ENCODE measurements at places on chromosomes 4 and X.

- no peak for DNase-seq
Measured at GRCh38 chrX:49960061-49960460, 37.7 kb downstream of the CLCN5 start.

GRCh38 chrX:71542825-71543224, 9.9 kb downstream of the OGT start:
- no peak for DNase-seq

DNA sequence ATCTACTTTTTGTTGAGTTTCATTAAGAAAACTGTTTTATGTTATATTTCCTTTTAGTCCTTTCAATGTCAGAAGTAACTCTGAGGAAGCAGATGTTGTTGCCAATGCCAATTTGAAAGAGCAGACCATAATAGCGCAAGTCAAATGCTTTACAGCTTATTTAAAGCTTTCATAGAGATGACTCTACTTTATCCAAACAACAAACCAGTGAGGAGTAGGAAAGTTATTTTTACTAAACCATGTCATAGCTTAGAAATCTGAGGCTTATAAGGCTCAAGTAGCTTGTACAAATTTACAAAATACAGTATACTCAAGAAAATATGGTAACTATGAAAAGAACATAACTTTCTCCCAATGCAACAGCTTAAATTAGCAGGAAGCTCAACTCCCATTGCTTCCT, 40.1 kb upstream of the SPOCK3 start:
- no peak for DNase-seq

DNA sequence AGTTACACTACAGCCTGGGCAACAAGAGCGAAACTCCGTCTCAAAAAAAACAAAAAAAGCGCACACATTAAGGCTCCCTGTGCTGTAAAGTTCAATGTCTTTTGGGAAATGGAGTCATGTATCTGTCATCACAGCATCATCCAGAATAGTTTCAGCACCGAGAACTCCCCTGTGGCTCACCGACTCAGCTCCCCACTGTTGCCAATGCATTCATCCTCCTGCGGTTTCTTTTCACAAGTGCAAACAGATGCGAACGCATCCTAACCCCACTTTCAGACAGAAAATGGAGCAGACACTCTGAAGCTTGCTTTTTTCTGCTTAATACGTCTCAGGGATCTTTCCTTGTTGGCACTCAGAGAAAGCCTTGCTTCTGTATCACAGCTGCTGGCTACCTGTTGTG, 13.8 kb upstream of the SH3TC1 start:
- no peak for DNase-seq

DNA sequence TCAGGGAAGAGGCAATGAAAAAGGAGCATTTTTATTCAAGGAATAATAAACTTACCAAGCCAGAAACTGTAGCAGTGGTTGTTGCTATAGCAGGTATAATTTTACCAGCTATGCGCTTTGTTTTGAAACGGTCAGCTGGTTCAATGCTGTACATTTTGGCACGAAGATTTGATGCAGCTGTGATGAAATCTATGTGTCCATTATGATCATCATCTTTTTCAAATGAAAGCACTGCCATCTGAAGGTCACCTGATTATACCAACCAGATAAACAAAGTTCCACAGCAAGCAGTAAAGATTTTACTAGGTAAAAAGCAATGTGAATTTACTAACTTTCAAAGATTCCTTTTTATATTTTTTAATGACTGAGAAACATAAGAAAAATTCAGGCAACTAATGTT, 66.4 kb downstream of the STAP1 start:
- DNase-seq: no peak

DNA sequence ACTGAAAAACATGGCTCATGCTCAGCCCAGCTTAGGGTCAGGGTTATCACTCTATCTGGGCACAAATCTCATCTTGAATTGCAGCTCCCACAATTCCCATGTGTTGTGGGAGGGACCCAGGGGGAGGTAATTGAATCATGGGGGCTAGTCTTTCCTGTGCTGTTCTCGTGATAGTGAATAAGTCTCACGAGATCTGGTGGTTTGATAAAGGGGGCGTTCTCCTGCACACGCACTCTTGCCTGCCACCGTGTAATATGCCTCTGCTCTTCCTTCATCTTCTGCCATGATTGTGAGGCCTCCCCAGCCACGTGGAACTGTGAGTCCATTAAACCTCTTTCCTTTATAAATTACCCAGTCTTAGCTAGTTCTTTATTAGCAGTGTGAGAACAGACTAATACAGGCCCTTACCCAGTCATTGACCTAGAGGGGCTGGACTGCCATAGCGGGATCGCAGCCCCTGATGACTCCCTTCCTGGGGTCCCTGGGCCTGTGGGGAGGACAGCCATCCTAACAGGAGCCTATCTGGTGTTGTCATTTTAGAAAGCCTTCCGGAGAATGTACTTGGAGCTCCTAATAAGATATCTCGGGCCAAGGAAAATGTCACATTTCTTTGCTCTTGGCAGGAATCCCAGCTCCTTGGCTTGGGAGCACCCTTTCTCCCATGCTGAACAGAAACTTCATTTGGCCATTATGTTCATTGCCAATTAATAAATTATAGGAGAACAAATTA, 112.6 kb downstream of the PHKA2 start:
- DNase-seq: no peak

- DNase-seq: no peak
Measured at GRCh38 chr4:186405957-186406356, 140.0 kb downstream of the F11 start.

- no peak for DNase-seq
Measured at GRCh38 chrX:152907084-152907651, 9.3 kb downstream of the ZNF185 start.

DNA sequence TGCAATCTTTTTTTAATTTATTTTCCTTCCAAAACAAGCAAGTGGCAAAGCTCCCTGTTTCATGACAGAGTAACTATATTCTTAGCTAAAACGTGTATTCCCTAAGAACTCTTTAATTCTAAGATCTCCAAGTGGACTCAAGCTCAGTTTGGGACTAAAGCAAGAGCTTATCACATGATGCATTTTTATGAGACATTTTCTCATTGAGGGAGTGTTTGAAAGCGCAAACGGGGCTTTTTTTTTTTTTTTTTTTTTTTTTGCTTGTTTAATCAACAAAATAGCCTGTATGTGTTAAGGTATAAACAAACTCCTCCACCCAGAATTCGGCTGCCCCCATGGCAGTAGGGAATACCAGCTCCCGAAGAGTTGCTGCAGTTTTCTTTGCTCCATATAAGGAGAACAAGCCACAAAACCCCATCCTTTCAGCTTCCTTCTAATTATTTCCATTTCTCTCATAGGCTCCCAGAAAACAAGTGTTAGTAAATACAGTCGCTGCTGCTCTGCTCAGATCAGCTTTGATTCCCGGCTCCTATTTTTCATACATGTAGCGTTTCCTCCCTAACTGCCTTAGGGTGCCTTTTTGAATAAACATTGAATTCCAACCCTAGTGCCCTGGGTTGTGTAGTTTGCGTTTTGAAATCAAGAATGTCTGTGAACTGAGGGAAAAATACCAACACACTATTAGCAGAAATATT, 669 bp upstream of the PPARGC1A start:
- DNase-seq: no peak

DNA sequence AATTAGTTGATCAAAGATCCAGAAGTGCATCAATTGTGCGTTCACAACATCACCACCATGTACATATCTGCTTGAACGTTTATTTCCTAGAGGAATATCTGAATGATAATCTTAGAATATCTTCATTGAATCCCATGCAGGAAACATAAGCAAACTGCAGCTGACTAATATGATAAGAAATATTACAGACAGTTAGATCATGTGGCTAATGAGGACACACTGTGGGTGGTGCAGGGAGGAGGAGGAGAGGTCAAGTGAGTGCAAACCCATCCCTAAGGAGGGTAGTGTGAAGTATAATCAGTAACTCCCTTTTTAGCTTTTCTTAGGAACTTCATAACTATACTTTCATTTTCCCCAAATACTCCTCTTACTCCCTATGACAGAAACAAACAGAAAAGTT, 58.3 kb upstream of the HPGD start:
- no peak for DNase-seq

GRCh38 chr4:53315300-53315699, 50.6 kb downstream of the SCFD2 start:
- no peak for DNase-seq

DNA sequence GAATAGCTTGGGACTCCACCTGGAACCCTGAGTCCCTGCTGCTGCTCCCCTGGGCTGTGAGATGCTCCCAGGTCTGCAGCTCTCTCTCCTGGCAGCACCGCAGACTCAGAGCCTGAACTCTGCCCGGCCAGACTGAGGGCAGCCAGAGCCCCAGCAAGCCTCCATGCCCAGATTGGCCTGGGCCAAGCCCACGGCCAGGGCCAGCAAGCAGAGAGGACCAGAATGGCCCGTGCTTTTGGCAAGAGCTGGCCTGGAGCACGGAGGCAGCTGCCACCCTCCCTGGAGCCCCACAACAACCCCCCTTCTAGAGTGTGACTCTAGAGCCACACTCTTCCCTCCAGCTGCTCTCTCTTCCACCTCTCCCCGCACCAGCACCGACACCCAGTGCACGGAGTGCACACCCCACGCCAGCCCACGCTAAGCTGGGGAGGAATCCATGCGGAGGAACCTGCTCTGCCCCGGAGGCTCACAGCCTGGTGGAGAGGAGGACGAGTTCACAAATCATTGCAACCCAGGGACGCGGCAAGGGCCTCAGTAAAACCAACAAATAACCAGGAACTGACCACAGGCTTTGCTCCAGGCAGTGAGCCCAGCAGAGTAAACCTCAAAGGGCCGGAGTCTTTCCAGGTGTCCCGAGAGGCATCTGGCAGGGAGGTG, 110.3 kb downstream of the HMX1 start:
- DNase-seq: no peak

DNA sequence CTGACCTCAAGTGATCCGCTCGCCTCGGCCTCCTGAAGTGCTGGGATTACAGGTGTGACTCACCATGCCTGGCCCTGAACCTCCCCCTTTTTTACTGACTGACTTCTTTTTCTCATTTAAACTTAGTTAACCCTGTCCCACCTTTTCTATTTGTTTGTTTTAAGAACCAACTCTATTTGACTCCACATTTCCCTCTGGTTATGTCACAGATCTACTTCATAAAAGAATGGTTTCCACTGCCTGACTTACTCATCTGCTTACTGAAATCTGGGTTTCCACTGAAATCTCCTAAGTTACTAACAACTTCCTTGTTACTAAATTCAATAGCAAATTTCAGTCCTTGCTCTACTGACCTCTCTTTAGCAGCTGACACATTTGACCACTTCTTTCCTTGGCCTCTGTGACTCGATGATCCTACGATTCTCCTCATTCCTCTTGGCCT, 28.0 kb upstream of the NSUN7 start:
- DNase-seq: no peak

DNA sequence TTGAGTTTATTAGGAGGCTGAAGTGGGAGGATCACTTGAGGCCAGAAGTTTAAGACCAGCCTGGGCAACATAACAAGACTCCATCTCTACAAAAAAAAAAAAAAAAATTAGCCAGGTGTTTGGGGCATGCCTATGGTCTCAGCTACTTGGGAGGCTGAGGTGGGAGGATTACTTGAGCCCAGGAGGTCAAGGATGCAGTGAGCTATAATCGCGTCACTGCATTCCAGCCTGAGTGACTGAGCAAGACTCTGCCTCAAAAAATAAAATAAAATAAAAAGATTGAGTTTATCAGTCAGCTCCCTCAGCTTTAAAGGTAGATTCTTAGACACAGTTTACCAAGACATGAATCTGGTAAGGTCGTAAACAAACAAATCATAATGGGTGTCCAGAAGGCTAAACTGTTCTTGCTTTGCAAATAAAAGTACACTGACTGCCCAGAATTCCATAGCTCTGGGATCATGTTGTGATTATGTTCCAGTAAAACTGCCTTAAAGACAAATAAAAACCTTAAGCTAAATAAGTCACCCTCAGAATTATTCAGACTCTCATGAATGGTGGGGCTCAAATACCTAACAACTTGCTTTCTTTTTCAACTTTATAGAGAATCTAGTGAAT, 18.7 kb downstream of the APOO start:
- DNase-seq: no peak

GRCh38 chr4:98518559-98519267, 139.7 kb downstream of the TSPAN5 start:
- no peak for DNase-seq

- no peak for DNase-seq
Measured at GRCh38 chrX:137234651-137235402, 201.0 kb upstream of the GPR101 start.

DNA sequence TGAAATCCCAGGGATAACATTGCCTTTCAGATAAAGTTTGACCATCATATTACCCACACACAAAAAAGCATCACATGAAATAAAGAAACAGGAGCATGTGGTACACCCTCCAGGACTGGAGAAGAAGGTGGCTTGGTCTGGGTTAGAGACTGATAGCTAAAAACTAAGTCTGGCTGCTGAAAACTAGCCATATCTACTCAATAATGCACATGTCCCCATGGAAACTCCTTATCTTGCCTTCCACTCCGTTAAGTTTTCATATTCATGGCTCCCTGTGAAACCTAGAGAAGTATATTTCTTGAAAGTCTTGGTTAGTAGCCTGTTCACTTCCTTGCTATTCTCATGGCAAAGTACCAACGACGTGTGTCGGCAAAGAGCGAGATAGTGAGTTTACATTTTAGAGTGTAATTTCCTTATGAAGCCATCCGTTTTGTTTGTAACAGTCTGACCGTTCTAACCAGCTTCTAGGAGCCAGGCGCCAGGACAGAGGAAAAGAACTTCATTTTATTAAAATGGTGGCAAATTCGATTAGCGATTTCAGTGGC, 6.7 kb upstream of the DCTD start:
- no peak for DNase-seq

GRCh38 chrX:38651625-38652601, 90.6 kb downstream of the TSPAN7 start:
- DNase-seq: no peak

DNA sequence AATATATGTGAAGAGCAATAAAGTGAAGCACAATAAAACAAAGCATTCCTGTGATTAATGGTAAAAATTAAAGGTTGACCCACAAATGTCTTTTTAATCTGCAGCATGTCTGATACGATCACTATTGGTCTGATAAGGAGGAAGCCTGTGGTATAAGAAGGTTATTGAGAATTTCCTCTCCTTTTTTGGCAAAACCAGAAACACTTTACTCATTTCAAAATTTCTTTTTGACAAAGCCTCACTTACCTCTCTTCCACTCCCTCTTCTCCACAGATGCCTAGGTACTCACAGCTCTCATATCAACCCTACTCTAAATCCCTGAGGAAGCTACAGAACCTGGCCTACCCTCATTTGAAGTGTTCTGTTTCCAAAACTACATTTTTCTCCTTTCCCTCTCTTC, 56.1 kb downstream of the TSPAN5 start:
- no peak for DNase-seq

GRCh38 chrX:39627257-39627656, 470.5 kb downstream of the BCOR start:
- no peak for DNase-seq

DNA sequence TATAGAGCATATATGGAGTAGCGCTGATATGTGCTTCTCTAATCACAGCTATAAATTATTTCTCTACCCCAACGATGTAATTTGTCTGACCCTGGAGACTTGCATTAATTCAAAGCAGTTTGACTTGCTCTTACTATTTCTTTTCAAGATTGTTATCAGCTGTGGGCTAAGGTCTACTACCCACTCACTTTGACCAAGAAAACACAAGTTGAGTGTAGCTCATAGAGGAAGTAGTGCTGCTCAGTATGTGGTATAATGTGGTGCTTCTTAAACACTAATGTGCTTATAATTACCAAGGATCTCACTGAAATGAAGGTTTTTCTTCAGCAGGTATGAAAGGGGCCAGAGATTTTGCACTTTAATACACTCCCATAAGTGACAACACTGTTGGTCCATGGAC, 70.1 kb downstream of the INPP4B start:
- no peak for DNase-seq
